ENCODE measurements at places on chromosomes 3 and 15.

DNA sequence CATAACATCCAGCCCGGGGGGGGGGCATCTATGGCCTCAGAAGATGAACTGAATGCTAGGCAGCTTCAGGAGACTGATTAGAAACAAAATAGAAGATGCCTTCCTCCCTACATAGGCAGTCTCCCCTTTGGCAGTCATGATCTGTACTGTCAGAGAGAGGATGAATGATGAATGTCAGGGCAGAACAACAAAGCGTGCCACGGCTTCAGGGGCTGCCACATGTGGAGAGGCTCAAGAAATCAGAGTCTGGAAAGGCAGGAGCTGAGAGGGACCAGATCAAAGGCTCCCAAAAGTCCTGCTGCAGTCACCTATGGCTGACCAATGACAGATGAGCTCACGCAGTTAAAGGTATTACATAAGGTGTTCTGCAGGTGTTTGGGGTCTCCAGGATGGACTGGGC, 180.4 kb downstream of the UACA start:
- no peak for DNase-seq

DNA sequence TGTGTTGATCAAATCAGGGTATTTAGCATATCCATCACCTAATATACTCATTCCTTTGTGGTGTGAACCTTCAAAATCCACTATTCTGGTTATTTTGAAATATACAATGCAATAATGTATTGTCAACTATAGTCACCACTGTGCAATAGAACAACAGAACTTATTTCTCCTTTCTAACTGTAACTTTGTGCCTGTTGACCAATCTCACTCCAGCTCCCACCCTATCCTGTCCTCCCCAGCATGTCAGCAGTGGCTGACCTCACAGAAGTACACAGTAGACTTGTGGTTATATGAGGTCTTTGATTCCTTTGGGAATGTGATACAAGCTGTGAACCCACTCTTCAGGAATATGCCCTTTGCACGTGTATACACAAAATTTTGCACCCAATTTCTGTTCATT, 64.2 kb downstream of the ECT2 start:
- no peak for DNase-seq

DNA sequence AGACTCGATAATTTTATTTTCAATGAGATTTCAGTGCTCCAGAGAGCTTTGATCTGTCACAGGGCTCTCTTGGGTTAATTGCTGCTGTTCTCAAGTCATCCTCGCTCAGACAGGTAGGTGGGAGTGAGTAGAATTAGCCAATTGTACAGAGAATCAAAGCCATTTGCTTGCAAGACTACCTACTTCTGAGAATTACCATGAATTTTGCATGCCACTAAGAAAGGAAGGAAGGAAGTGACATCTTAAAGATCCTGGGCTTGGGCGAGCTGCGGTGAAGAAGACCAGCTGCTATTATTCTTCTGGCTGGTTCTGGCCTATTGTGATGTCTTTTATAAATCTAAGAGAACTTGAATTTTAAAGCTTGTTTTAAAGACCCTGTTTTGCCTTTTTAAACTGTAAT, 154.1 kb upstream of the LPP start:
- DNase-seq, result no peak

- DNase-seq, result no peak
Observed at GRCh38 chr3:138066383-138066782, 49.0 kb downstream of the DZIP1L start.

GRCh38 chr15:58616171-58616570, 133.3 kb downstream of the ADAM10 start:
- DNase-seq, result no peak

DNA sequence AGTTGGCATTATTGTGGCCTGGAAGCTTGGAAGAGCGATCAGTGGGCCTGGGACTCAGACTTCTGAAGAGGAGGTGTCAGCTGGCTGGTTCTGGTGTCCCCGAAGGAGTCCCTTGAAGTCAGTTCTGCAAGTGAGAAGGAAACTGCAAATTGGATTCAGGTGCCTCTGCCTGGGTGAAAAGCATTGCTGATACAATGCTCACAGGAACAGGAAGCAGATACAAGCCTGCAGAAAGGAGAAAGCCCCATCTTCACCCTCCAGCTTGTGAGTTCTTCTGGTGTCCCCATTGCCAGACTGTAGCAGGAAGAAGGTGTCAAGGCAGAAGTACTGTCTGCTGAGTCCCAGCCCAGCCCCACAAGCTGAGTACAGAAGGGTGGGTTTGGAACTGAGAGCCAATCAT, 271.3 kb downstream of the PLOD2 start:
- no peak for DNase-seq

GRCh38 chr15:101237251-101237650, 14.6 kb downstream of the CHSY1 start:
- no peak for DNase-seq

GRCh38 chr3:184608209-184608608, 46.6 kb downstream of the EPHB3 start:
- no peak for DNase-seq

Data from HTR-8/SVneo (cell line).